ENCODE measurements at places on chromosomes 2 and 18.

- DNase-seq, result no peak
Observed at GRCh38 chr2:65450393-65450792, 18.0 kb upstream of the SPRED2 start.

DNA sequence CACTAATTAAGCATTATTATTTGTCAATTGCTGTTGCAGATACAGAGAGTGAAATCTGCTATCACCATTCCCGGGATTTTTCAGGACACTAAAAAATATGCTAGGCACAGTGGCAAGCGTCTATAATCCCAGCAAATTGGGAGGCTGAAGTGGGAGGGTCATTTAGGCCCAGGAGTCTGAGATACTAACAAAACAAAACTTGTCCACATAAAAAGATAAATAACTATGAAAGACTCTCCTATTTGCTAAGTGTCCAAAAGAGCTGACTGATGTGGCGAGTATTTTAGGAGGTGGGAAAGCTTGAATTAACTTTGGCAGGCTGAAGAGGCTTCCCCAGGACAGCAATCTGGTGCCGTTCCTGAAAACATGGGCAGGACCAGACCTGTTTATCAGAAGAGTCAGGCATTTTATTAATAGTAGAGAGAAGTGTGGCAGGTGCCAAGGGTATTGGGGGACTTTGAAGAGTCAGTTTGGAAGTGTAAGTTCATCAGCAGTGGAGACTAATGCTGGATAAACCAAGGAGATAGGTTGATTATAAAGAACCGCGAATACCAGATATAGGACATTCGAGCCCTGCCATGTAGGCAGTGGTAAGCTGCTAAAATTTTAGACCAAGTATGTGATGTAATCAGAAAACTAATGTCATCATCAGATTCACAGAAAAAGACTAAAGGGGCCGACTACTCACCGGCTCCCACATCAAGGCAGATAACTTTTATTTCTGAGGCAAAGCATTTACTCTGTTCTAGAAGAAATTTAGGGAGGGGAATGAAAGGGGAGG is 201.8 kb downstream of the EPHA4 start:
- DNase-seq, result no peak

GRCh38 chr18:62606106-62606505 is 83.3 kb downstream of the ZCCHC2 start:
- DNase-seq, result no peak

DNA sequence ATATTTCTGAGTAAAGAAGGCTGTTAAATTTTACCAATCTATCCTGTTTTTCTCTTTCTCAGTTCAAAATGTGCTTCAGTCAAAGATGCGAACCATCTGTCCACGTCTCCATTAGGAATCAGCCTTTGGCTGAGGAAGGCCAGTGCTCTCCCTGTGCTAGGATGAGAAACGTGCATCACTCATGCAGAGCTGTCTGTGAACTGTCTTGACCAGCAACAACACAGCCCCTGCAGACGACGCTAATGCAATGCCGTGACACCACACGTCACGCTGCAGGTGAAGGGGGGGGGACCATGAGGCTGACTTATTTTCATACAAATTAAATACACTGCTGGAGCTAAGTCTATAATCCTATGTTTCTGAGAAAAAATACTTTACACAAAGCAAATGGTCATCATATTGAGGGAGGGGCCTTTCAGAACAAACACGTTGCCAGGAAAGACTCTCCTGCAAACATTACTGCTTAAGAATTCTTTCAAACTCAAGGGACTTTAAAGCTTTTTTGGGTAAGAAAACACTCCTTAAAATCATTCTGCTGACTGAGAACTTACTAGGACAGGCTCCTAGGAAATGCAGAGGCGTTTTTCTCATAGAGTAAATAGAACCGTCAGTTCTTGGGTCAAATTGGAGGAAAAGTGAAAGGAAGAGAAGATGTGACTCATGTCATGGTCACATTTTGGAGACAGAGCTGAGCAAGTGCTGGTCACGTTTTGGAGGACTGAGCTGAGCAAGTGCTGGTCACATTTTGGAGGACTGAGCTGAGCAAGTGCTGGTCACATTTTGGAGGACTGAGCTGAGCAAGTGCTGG is 97.0 kb downstream of the MBP start:
- no peak for DNase-seq

DNA sequence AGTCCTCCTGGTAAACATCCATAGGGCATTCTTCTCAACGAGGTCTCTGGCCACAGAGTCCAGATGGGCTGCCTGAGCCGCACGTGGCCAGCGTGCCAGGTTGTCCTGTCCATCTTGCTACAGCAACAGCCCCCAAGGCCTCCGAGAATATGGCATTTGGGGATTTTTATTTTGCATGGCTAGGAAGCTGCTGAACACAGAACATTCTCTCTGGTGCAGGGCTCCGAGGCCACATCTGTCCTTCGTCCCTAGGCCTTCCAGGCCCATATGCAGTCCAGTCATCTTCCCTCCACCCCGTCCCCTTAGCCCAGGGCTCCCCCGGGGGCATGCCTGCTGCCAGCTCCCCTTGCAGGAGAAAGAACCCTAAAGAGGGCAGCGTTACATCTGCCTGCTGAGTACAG is 2.3 kb downstream of the HDAC4 start:
- DNase-seq, result no peak

DNA sequence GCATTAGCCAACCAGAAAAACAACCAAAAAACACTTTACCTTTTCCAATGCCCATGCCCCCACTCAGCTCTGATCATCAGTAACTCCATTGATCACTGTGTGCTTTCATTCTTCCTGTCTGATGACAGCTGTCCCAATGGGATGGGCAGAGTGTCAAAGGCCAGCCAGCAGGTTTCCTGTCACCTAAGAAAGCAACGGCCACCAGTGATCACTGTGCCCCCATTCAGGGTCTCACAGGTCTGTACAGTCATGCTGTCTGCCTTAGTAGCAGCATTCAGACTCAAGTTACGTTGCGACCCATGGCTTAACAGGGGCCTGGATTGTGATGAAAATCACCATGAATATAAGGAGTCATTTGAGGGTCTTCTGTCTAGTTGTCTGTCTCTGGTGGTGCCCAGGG is 184.5 kb downstream of the MGAT5 start:
- DNase-seq, result no peak

DNA sequence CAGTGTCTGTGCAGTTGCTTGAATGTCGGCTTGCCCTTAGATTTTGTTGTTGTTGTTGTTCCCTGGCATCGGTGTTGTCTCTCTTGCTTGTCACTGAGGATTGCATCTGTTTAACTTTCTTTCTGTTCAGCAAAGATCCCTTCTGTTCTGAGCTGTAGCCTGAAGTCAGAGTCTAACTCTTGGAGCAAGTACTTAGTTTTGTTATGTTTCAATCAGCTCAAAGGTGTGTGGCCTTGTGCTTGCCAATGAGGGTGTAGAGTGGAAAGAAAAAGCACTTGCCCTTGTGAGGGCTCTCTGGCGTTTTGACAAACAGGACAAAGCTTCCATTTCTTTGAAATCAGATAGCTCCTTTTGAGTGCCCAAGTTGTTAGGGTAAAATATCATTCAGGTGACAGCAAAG is 757.1 kb upstream of the CDH7 start:
- no peak for DNase-seq

DNA sequence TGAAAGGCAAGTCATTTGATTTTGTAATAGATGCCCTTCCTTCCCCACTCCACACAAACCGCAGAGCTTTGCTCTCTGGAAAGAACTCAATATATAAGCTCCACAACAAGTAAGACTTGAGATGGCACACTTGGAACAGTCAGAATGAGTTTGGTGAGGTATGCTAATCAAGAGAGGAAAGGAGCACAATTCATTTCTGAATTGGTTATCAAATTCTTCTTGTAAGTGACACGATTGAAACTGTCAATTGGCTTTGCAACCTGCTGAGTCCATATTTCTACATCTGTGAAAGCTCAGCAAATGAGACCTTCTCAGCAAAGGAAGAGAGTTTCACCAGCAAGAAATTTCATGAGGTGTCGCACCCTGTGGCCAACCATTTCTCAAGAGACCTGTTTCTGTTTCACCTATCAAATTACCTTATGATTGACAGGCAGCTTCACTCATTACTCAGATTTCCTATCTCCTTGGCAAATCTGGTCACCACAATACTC is 19.1 kb downstream of the CTLA4 start:
- no peak for DNase-seq

- no peak for DNase-seq
Observed at GRCh38 chr2:232888099-232888836, 18.2 kb downstream of the SNORC start.

DNA sequence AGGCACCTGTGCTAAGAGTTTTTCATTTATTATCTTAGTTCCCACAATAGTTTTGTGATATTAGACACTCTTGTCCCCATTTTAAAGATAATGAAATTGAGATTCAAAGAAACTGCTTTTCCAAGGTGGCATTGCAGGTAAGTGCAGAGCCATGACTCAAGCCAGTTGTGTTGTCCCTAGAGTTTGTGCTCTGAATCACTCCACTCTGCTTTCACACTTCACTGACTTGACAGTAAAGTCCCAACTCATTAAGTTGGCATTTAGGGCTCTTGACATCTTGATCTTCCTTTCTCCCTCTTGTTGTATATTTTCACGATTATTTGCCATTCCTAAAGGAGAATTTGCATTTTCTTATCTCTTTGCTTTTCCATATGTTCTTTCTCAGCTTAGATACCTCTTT is 114.3 kb downstream of the DIS3L2 start:
- no peak for DNase-seq

GRCh38 chr2:100606726-100607343 is 44.0 kb downstream of the PDCL3 start:
- no peak for DNase-seq

DNA sequence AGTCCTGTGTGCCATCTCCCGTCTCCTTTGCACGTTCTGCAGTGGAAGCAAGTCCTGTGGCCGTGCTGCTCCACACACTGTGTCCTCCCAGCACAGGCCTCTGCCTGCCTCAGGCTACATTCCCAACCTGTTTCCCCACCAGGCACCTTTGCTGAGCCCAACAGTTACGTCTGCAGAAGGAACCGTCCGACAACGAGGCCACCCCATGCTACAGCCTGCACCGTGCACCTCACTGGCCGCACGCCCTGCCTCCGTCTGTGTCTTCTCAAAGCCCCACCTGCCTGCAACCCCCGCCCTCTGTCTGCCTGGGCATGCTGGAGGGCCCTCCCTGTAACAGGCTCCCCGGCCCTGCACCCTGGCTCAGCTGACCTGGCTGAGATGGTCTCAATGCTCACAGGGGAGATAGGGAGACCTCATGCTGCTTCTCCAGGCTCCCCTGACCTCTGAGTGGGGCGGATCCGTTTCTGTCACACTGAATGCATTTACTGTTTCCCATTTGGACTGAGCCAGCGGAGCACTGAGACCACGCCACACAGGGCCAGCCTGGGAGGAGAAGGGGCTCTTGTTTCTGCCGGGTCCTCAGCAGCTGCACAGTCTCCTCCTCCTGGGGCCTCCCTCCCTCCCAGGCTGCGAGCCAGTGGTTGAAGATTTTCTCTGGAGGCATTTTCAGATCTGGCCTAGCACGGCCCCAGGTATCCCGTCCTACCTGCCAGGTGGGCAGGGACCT is 109.1 kb upstream of the OTOS start:
- no peak for DNase-seq
